Naive thymus-derived CD8-positive, alpha-beta T cell (primary cell): ENCODE measurements at places on chromosomes 2 and 18.

- H3K27ac ChIP-seq, result no peak overlapping the region
- no peak overlapping the region for H3K4me3 ChIP-seq
- peaks cover 5% of the 10 kb centered on the region for H3K27me3 ChIP-seq
- H3K4me1 ChIP-seq, result no peaks in the 10 kb centered on the region
Measured at GRCh38 chr2:190051223-190051622, 11.3 kb downstream of the MSTN start.

DNA sequence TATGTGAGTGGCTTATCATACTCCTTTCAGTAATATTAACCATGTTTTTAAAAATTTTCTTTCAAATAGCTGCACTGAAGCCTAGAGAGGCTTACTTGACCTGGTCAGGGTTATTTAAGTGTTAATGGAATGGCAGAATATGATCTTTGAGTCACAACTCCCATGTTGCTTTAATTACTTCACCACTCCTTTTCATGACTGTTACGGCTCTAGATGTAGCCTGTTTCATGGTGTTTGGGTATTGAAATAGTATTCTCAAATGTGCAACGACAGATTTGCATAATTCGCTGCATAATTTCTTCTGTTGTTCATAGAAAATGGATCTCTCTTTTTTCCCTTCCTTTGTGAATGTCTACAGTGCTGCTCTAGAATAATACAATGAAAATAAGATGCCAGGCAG, 51.6 kb upstream of the PLA2R1 start:
- H3K36me3 ChIP-seq, result no peaks in the 10 kb centered on the region
- H3K27me3 ChIP-seq, result peaks cover 6% of the 10 kb centered on the region
- no peak overlapping the region for H3K27ac ChIP-seq
- H3K4me3 ChIP-seq, result no peak overlapping the region
- no peak for DNase-seq

DNA sequence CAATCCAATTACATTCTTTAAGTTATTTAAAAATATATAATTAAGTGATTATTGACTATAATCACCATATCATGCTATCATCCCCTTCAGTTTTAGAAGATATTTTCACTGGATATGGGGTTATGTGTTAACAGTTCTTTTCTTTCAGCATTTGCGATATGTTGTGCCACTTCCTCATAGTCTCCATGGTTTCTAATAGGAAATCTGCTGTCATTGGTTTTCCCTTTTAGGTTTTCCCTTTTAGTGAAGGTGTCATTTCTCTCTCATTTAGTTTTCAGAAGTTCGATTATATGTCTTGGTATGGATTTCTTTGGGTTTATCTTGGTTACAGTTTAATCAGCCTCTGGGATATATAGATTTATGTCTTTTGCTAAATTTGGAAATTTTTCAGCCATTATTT, 34.8 kb upstream of the EPG5 start:
- peaks cover 11% of the 10 kb centered on the region for H3K36me3 ChIP-seq
- DNase-seq, result no peak
- H3K4me3 ChIP-seq, result no peak overlapping the region
- peaks cover 35% of the 10 kb centered on the region for H3K4me1 ChIP-seq
- H3K27me3 ChIP-seq, result no peaks in the 10 kb centered on the region

- no peak for DNase-seq
- H3K4me1 ChIP-seq, result no peaks in the 10 kb centered on the region
- no peak overlapping the region for H3K27ac ChIP-seq
- no peak overlapping the region for H3K4me3 ChIP-seq
Measured at GRCh38 chr2:116724550-116724949, 1089.9 kb upstream of the DDX18 start.

DNA sequence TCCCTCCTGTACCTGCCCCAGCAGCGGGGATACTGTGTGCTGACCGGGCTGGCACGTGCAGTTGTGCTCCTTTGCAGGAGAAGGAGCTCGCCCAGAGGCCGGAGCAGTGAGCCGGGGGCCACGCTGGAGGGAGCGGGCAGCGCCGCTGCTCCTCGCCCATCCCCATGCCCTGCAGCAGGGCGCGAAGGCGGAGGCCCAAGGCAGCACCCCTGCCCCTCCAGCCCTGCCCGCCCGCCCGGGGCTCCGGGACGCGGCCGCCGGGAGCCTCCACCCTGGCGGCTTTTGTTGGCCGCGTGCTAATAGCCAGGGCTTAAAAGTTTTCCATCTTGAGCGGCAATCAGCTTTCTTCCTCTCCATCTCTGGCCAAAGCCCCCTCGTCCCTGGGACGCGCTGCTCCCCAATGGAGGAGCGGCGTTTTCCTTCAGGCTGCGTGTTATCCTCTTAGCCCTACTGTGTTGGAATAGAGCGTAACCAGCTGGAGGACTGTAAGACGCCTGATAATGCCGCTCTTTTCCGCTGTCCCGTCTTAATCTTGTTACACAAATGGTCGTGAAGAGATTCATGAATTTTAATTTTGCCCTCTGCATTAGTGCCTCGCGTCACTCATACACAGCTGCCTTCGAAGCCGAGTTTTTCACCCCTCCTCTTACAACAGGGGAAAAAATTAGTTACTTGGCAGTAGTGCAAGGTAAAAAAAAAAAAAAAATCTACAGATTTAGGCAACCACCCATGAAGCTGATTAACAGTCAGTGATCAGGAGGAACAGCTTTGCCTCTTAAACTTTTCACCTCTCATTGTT, 172.9 kb upstream of the SIX3 start:
- peaks cover 3% of the 10 kb centered on the region for H3K4me1 ChIP-seq
- no peak overlapping the region for H3K4me3 ChIP-seq
- no peak for DNase-seq
- peaks cover 45% of the 10 kb centered on the region for H3K36me3 ChIP-seq

- H3K27me3 ChIP-seq, result peaks cover 11% of the 10 kb centered on the region
- no peaks in the 10 kb centered on the region for H3K36me3 ChIP-seq
- DNase-seq, result no peak
- no peak overlapping the region for H3K4me3 ChIP-seq
- H3K4me1 ChIP-seq, result no peaks in the 10 kb centered on the region
Measured at GRCh38 chr2:223050900-223051504, 988 bp upstream of the KCNE4 start.

DNA sequence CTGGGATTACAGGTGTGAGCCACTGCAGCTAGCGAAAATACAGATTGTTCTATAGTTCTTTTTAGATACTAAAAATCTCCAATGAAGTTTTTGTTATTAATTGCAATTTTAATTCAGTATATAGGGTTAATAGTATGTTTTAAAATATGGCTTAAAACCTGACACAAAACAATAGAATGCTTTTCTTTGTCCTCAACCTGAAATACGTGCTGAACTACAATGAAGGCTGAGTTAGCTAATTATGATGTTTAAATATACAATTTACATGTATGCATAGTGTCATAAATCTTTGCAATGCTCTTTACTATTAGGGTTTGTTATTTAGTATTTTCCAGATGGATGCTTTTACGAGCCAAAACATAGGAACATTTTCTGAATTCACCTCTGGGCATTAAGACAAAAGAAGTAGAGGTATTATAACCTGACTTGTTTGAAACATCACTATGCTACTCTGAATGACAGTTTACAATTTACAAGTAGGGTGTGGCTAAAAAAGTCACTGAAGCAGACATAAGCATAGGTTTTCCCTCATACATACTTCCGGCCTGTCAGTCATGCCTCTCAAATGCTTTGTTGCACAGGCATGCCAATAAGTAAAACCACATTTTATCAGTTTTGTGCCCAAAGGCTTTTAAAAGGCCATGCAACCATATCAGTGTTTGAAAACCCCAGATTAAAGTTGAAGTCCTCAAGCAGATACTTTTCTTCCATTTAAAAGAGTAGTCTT, 168.3 kb downstream of the OTX1 start:
- H3K4me1 ChIP-seq, result no peaks in the 10 kb centered on the region
- H3K27ac ChIP-seq, result no peak overlapping the region
- DNase-seq, result no peak
- no peaks in the 10 kb centered on the region for H3K27me3 ChIP-seq

DNA sequence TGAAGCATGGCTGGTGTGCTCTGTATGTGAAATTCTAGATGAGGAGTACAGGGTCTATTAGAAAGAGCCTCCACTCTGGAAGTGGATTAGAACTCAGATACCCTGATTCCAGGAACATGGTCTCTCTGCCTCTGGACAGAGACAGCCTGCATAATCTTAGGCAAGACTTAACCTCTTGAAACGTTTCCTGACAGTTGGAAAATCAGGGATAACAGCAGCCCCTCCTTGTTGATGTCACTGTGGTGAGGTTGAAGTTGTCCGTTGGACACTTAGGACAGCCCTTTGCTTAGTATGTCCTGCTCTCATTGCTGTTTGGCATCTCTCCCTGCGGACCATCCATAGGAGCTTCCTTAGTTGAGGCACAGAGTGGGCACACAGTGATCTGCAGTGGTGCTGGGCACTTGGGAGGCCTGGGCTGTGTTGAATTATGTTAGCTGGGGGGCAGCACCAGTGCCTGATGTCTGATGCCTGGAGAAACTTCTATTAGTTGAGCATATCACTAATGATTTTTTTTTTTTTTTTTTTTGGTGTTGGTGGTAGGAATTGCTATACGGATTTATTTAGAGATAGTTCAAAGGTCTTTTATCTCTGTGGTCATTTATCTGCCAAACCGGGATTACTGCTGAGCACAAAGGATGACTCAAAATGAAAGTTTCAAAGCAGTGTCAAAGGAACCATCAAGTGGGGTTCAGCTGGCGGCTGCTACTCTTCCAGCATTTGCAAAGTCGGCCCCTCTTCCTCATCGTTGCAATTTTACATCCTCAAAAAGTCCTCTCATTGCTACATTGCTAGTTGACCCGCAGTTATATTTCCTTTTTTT, 28.8 kb downstream of the SETBP1 start:
- no peaks in the 10 kb centered on the region for H3K27me3 ChIP-seq
- no peaks in the 10 kb centered on the region for H3K36me3 ChIP-seq
- no peaks in the 10 kb centered on the region for H3K4me1 ChIP-seq
- no peak for DNase-seq
- no peak overlapping the region for H3K27ac ChIP-seq

GRCh38 chr2:179646173-179646769, 215.1 kb downstream of the ZNF385B start:
- H3K27ac ChIP-seq, result no peak overlapping the region
- H3K36me3 ChIP-seq, result no peaks in the 10 kb centered on the region
- H3K4me3 ChIP-seq, result no peak overlapping the region
- peaks cover 3% of the 10 kb centered on the region for H3K27me3 ChIP-seq
- no peak for DNase-seq
- H3K4me1 ChIP-seq, result no peaks in the 10 kb centered on the region

DNA sequence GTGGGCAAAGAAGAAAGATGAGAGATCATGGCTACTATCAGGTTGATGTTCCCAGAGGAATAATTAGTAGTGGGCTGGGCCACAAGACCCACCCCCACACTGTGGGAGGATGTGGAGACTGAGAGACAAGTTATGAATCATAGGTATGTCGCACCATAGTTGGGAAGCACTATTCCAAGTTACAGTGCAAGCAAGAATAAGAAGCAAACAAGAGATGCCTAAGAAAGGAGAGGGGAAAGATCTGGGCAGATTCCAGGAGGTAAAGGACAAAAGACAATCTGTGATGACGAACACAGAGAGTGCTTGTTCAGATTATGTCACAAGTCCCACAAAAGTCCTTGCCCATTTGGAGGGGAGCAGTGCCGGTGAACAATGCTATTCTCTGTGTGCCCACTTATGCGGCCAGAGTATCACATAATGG, 56.6 kb downstream of the FAM228A start:
- H3K36me3 ChIP-seq, result no peaks in the 10 kb centered on the region
- DNase-seq, result no peak
- H3K27ac ChIP-seq, result no peak overlapping the region
- H3K27me3 ChIP-seq, result no peaks in the 10 kb centered on the region
- H3K4me1 ChIP-seq, result peaks cover 3% of the 10 kb centered on the region
- H3K4me3 ChIP-seq, result no peak overlapping the region

GRCh38 chr2:216234106-216234505, 125.0 kb downstream of the XRCC5 start:
- no peak overlapping the region for H3K4me3 ChIP-seq
- H3K27me3 ChIP-seq, result no peaks in the 10 kb centered on the region
- H3K36me3 ChIP-seq, result peaks cover 18% of the 10 kb centered on the region
- no peak overlapping the region for H3K27ac ChIP-seq

DNA sequence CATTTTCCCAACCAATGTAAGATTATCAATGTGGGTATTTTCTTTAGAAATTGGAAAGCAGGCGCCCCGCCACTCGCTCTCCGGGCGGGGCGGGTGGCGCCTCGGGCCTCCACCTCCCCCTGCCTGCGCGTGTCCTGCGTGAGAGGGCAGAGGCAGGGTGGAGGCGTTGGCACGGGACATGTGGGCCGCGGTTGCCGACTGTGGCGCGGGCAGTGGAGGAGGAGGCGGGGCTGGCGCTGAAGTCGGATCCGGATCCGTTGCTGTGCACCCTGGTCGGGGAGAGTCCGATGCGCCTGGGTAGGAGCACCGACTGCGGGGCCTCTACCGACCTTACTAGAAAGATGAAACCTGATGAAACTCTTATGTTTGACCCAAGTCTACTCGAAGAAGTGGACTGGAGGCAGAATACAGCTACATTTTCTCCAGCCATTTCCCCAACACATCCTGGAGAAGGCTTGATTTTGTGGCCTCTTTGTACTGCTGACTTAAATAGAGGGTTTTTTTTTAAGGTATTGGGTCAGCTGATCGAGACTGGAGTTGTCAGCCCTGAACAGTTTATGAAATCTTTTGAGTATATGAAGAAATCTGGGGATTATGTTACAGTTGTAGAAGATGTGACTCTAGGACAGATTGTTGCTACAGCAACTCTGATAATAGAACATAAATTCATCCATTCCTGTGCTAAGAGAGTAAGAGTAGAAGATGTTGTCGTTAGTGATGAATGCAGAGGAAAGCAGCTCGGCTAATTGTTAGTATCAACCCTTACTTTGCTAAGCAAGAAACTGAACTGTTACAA, 37.9 kb downstream of the PMS1 start:
- H3K27ac ChIP-seq, result no peak overlapping the region
- DNase-seq, result no peak
- no peaks in the 10 kb centered on the region for H3K27me3 ChIP-seq

DNA sequence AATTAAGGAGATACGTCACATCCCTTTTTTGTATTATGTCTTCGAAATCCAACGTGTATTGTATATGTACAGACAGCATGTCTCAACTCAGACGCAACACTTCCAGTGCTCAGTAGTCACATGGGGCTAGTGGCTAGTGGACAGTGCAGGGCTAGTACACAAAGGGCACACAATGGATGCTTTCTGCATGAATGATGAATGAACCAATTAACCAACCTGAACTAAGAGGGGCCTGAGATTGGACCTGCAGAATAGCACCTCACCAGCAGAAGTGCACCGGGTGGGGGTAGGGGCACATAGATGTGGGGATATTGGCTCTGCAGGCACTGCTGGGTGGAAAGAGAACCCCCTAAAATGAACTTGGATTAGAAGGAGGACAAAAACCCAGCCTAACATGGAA, 20.7 kb downstream of the ST8SIA5 start:
- no peak overlapping the region for H3K4me3 ChIP-seq
- H3K27ac ChIP-seq, result no peak overlapping the region
- DNase-seq, result no peak
- H3K4me1 ChIP-seq, result no peaks in the 10 kb centered on the region
- peaks cover 34% of the 10 kb centered on the region for H3K27me3 ChIP-seq
- H3K36me3 ChIP-seq, result peaks cover 2% of the 10 kb centered on the region

- DNase-seq, result no peak
- H3K36me3 ChIP-seq, result no peaks in the 10 kb centered on the region
- H3K27me3 ChIP-seq, result peaks cover 21% of the 10 kb centered on the region
Measured at GRCh38 chr2:191941376-191941929, 94.6 kb upstream of the CAVIN2 start.
